ENCODE measurements at places on chromosomes 3 and 15.
A peak's percentile ranks its signal among the peaks of the same experiment; 100 is the strongest.

- peak; percentile 93 for DNase-seq
Observed at GRCh38 chr3:183244219-183244618, 8.8 kb upstream of the B3GNT5 start.

DNA sequence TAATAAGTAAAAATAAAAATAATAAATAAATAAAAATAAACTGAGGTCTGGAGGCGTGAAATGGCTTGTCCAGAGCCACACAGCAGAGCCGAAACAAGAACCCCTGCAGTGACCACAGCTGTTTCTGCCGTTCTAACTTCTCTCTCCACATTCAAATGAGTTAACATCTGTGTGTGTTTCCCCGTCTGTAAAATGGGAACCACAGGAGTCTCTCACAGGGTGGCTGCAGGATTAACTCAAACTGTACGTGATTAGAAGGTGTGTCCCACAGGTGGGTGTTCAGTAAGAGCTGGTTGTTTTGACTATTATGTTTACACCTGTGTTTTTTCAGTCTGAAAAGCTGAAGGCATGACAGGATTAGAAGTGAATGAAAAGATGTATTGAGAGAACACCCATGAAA lies 27.0 kb upstream of the MUC4 start:
- DNase-seq: peak; percentile 5

- DNase-seq: no peak
Observed at GRCh38 chr3:31974471-31974870, 6.6 kb downstream of the OSBPL10 start.

- DNase-seq: no peak
Observed at GRCh38 chr15:61227950-61228936, 859 bp downstream of the RORA start.

DNA sequence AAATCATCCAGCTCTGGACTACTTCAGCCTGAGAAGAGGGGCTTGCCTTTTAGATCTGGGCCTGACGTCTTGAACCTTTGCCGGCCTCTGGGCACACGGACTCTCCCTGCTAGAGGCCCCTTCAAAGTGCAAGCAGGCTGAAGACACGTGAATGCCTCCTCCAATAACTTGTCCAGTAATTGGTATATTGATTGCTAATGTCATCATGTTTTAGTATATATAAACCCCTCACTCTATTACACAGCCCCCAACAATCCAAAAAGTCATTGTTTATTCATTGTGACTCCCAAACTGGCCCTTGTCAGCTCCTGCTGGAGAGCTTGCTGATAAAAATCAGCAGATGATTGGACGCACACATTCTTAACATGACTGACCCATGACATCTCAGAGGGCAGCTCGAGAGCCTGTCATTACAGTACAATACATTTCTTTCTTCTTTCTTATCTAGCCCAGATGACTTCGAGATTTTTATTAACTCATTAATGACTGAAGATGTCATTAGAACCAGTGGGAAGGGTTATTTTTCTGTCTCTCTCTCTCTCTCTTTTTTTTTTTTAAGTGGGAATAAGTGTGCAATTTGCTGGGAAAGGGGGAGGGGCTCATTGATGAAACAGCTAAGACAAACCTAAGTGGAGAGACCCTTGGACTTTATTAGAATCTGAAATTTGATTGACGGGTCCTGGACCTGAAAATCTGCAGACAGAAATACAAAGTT lies 65.5 kb upstream of the NR2F2 start:
- no peak for DNase-seq

- DNase-seq: no peak
Observed at GRCh38 chr3:54131026-54131605, 8.8 kb downstream of the CACNA2D3 start.

DNA sequence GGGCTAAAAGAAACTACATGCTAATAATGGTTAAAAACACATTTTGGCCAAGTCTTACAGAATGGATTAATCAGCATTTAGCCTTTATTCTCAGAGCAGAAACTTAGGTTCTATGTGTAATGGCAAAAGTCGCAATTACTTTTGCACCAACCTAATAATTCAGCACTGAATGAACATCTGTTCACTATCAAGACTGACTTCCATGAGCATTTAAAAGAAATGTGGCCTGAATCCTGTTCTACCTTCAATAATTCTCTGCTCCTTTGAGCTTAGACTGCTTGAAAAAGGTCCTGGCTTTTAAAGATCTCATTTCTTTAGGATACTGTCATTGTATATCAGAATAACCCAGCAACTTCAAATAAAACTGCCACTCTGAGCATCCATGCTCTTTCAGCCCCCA lies 145.9 kb downstream of the PDZRN3 start:
- no peak for DNase-seq

DNA sequence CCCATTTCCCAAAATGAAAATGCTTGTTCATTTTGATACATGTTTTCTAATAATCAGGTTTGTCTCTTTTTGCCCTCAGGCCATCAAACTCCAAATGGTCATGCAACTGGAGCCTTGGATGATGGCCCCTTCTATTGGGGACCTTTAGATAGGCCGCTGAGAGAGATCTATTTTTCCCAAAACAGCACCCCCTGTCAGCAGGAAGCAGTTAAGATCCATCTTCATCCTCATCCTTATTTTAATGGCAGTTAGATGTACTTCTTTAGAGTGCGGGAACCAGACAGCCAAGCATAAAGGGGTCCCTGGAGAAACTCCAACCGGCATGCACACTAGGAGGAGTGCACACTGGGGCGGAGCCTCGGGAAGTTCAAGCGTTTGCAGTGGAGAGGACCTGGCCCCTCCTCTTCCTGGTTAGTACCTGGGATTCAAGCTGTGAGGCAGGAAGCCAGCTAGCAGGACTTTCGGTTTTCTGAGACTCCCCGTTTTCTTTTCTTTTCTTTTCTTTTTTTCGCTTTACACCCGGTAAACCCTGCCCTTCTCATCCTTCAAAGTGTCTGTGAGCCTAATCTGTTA lies 31.9 kb upstream of the STRIT1 start:
- no peak for DNase-seq

DNA sequence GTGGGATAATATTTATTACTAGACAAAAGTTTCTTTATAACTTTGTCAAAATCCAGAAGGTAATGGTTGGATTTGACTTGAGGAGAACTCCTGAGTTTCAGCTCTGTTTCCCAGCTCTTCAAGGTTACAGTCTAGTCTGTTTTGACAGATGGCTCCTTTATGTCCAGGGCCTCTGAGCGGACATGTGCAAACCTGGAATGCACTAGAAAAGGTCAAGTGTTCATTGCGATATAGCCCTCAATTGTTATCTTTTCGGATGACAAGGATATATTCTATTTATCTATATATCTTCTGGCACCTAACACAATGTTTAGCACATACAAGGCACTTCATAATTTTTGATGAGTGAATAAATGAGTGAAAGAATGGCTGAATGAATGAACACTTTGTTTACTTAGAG lies 513.2 kb upstream of the GOLIM4 start:
- DNase-seq: no peak

- no peak for DNase-seq
Observed at GRCh38 chr3:127698691-127699415, 26.1 kb downstream of the ABTB1 start.

GRCh38 chr3:154050216-154050615 lies 71.0 kb upstream of the ARHGEF26 start:
- DNase-seq: no peak

DNA sequence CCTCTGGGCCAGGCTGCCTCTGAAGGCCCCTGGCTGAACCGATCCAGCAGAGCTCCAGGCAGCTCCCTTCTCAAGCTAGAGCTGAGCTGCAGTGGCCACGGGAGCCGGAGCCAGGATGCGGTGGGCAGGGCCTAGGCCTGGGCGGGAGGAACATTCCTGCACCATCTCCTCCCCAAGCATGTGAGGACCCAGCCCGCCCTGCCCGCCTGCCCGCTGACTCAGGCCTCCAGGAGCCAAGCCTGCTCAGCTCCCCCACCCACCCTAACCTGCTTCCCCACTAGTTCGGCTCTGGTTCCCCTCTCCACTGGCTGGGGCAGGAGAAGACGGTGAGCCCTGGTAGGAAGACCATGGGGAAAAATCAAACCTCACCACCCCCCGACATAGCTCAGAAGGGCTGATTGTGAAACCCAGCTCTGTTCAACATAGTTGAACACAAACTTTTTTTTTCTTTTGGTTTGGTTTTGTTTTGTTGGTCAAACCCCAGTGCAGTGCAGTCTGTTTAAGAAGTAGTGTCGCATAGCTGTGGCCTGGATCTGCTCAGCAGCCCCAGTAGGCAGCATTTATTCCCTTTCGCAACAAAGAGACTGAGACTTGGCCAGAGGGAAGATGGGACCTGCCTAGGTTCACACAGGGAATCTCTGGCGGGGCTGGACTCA lies 13.5 kb downstream of the SNX33 start:
- peak; percentile 80 for DNase-seq

DNA sequence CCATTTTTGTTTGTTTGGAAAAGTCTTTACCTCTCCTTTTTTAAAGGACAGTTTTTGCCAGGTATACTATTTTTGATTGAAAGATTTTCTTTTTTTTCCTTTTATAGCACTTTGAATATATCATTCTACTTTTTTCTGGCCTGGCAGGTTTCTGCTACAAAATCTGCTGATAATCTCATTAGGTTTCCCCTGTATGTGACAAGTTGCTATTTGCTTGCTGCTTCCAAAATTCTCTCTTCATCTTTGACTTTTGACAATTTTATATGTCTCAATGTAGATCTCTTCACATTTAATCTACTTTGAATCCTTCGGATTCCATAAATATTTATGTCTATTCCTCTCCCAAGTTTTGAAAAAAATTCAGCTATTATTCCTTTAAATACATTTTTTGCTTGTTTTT lies 838.5 kb downstream of the IGSF11 start:
- DNase-seq: no peak

GRCh38 chr3:56321892-56322291 lies 146.4 kb downstream of the ERC2 start:
- DNase-seq: no peak

DNA sequence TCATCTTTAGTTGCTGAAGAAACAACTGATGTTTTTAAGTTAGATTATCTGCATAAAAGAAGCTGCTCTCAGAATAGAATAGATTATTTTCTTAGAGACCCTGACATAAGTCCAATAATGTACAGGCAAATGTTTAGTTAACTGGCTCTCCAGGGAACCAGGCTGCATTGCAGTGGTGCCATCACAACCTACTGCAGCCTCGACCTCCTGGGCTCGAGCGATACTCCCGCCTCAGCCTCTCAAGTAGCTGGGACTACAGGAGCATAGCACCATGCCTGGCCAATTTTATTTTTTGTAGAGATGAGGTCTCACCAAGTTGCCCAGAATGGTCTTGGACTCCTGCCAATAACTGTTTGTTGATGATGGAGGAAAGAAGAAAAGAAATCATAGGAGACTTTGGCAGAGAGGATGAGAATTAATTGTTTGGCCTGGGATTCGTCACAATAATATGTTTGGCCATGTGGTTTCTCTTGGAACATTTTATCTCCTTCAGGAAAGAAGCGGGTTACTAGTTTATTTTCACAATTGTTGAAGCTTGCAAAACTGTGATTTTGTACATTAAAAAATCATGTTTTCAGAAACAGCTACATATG lies 429.2 kb downstream of the CADM2 start:
- no peak for DNase-seq

- DNase-seq: no peak
Observed at GRCh38 chr3:137121704-137122314, 164.0 kb downstream of the IL20RB start.

- no peak for DNase-seq
Observed at GRCh38 chr15:95254263-95254662, 1022.9 kb downstream of the MCTP2 start.

GRCh38 chr3:129794311-129795185 lies 99.0 kb downstream of the TMCC1 start:
- no peak for DNase-seq

DNA sequence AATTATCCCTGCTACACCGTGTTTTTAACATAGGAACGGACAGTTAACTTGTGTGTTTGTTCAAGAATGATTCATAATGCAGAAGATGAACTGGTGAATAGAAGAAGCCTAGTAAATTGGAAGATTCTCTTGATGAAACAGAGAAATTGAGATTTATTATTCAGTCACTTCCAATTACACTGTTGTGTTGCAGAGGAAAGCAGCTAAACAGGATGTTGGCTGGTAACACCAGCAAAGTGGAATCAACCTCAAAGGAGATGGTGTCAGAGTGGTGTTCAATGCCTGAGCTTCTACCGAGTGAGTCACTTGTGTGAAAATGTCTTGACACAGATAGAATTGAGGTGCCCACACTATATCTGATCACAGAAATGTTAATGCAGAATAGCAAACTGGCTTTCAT lies 399.6 kb downstream of the LPP start:
- no peak for DNase-seq

GRCh38 chr3:184472723-184473428 lies 88.7 kb upstream of the EPHB3 start:
- DNase-seq: no peak

DNA sequence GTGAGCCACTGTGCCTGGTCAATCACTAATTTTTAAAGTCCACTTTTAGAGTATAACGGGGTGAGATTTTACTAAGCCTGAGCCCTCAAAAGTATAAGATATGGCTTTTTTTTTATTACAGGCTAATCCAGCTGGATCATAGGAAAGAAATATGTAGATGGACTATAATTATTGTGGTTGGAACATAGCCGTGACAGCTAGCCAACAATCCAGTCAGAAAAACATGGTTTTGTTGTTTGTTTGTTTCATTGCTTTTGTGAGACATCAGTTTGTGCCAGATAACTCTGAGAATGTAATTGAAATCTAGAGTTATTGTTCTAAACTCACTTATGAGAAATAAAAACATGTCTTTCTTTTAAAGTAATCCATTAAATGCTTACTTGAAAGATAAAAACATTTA lies 37.3 kb upstream of the ATOSA start:
- no peak for DNase-seq

DNA sequence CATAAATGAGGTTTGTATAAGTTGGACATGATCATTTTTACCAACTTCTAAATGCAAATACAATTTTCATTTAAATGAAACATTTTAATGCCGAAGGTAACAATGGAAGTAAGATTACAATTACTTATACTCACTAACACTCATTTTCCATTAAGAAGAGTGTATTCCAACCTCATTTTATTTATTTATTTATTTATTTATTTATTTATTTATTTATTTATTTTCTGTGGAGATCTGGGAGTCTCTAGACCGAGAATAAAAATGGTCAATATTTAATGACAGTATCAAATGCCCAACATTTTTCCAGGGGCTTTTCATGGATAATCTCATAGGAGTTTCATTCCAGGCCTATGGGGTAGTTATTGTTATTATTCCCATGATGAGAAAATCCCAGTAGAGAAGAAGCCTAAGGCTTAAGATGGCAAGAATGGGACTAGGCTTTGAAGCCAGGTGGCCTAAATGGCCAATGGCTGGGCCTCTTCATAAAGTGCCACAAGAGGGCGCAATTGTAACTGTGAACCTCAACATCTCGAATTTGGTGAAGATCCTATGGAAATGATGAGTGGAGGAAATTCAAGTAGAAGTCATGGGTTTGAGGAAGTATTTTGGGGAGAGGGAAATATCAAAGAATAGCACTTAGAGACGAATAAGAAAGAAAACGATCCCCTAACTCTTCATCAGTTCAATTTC lies 21.3 kb downstream of the VGLL3 start:
- DNase-seq: peak; percentile 1

DNA sequence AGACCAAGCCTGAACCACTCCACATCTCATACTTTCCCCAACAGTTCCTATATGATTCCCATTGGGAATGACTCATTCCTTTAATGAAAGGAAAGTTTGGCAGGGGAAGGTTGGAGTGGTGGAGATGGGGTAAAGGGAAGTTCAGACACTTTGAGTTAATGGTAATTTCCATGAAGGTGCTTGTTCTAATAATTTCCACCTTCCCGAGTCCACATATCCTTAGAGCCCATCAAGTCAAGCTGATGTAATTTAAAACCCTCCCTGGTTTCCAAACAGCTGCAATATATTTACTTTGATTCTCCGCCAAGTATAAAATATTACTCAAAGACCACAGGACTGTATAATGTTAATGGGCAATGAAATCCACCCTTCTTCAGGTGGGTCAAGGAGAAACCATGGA lies 95.0 kb upstream of the GALNT15 start:
- no peak for DNase-seq

- no peak for DNase-seq
Observed at GRCh38 chr15:71588746-71589145, 221.6 kb upstream of the NR2E3 start.

Measured in MV-4-11 (cell line).